ENCODE measurements at places on chromosomes 16 and 17.
A peak's percentile ranks its signal among the peaks of the same experiment; 100 is the strongest.

DNA sequence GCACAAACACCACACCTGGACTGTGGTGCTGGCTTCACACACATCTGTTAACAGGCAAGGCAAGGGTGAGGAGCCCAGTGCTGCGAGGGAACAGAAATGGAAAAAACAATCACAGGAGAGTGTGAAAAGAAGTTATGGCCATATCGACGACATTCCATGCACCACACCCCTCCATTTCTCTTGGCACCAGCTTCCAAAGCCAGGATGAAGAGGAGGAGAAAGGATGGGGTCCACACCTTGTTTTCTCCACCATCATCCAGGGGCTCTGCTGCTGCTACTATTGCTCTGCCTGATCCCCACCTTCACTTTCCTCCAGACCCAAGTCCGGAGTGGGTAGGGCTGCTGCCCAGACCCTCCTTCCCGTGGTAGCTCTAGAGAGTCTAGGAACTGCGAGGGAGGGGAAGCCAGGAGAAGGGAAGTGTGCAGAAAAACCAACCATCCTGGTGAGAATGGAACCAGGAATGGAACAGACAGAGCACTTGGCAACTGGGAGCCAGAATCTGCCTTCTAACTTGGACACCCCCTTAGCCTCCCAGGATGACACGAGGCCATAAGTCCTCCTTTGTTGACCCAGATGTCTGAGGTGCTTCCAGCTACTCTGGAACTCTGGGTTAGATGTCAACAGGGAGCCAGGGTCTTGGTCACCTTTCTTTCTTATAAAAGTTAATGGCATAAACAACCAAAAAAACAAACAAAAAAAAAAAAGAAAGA lies 1.2 kb upstream of the PROCA1 start:
- no peak for DNase-seq

- no peak for DNase-seq
These were observed 188.7 kb upstream of the GSE1 start for GRCh38 chr16:85424260-85425073.

GRCh38 chr17:77508047-77508715 lies 367.4 kb downstream of the SEC14L1 start:
- no peak for DNase-seq

DNA sequence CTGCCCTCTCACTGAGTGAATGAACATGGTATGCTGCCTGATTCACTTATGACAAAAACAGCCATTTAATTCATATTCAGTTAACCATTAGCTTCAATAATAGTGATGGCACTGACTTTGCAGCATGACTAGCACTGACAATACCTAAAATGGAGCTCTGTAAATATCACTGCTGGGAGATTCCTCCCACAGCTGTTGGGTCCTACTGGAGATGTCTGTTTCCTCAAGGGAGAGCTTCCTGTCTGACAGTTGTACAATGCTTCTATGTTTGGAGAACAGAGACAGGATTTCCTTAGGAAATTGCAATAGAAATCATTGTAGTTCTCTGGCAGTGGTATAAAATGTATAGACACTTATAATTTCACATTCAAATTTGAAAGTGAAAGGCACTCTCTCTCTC lies 695.9 kb upstream of the CDH8 start:
- no peak for DNase-seq

- DNase-seq, result no peak
These were observed 15.7 kb upstream of the GPR139 start for GRCh38 chr16:20089246-20089965.

DNA sequence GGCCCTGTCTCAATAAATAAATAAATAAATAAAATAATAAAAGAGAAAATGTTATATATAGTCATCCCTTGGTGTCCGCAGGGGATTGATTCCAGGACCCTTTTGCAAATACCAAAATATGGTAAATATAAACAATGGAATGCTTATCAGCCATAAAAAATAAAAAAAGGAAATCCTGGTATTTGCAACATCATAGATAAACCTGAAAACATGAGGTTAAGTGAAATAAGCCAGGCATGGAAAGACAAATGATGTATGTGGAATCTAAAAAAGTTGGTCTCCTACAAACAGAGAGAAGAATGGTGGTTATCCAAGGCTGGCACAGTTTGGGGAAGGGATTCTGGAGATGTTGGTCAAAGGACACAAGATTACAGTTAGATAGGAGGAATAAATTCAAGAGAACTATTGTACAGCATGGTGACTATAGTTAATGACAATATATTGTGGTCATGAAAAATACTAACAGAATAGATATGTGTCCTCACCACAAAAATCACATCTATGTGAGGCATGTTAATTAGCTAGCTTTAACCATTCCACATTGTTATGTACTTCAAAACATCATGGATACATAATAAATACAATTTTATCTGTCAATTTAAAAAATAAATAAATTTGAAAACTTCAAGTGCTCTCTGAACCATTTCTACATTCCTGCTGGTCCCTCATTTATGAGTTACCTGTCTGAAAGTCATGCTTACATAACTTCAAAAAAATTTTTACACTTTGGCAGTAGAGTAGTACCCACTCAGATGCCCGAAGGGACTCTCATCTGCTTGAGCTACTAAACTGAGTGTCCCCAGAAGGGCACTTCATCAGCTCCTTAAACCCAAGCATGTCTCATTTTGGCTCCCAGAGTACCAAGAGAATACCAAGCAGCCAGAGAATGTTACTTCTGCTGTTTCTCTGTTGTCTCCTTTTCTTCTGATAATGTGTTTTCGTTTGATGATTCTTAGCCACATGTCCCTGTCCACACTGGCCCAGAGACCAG lies 26.6 kb downstream of the N4BP1 start:
- no peak for DNase-seq

DNA sequence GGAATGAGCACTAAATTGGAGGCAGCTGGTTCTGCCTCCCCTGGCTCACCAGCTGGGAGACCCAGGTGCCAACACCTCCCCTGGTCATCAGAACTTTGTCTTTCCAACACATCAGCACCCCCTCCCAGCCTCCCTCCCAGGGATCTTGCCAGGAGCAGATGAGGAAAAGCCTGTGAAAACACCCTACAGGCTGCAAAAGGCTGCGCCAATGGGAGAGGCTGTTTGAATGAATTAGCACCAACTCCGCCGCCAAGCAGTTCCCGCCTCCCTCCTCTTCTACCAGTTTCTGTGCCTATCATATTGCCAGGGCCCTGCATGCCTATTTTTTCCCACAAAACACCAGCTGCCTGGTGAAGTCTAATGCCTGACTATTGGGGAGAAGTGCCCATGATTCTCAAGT lies 137.0 kb downstream of the AIPL1 start:
- DNase-seq, result no peak

GRCh38 chr17:18037486-18037885 lies 1.5 kb downstream of the ATPAF2 start:
- no peak for DNase-seq

GRCh38 chr16:88888461-88889387 lies 22.3 kb upstream of the PABPN1L start:
- DNase-seq, result no peak

- no peak for DNase-seq
These were observed 48.6 kb upstream of the IRX3 start for GRCh38 chr16:54335230-54335629.

- DNase-seq, result no peak
These were observed 3.1 kb downstream of the ADAD2 start for GRCh38 chr16:84194018-84194417.

GRCh38 chr17:45425125-45425983 lies 7.3 kb downstream of the ARHGAP27 start:
- peak; percentile 45 for DNase-seq
